DMS79 treated with DMSO at 0.1 percent for 48 hours (cell line): ENCODE measurements at places on chromosomes 7 and 10.

GRCh38 chr7:119802147-119802546, 470.8 kb upstream of the KCND2 start:
- no peak for DNase-seq

- DNase-seq = no peak
These were observed 97.7 kb downstream of the ATE1 start for GRCh38 chr10:121830101-121830500.

DNA sequence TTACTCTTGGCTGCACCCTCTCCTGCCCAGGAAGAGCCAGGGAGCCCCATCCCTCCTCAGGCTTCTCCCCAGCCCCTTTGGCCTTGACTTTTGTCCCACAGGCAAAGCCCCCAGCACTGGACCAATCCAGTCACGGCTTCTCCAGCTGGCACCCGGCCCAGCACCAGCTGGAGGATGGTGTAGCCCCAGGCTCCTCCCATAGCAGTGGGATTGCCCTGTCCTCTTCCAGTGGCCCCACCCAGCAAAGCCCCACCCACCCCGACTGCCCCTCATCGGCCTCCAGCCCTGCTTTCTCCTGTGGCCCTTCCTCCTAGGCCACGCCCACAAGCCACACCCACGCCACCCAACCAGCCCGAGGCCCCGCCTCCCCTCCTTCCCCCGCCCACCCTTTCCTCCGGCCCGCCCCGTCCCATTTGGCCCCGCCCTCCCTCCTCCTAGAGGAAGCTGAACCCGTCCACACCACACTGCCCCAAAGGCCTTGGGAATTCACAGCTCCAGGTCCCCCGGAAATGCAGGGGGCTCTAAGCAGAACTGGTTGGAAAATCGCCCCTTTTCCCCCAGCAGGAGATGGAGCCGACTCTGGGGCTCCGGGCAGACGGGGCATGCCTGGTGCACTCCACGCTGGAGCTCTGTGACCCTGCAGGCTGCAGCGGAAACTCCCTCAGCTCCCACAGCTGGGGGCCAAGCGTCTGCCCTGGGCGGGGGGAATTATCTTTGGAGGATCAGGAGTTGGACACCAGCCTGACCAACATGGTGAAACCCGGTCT, 25.2 kb downstream of the GET4 start:
- no peak for DNase-seq

DNA sequence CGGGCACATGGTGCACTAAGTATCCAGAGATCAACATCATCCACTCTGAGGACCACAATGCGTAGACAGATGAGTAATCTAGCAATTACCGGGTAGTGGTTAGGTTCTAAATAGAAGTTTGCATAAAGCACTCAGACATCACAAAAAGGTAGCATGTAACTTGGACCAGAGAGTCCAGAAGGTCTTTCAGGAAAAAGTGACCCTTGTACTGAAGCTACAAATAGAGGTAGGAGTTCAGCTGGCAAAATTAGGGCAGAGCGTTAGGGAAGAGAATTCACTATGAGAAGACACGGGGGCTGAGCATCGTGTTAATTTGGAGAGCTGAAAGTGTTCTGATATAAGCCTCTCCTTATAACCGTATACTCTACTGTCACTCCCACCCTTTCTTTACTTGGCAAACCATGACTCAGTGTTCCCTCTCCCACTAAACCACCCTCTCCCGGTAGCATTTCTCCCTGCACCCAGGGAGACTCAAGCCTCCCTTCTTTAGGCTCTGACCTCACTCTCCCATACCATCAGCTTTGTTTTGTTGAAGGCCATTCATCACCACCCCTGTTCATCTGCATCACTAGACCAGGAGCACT, 222.2 kb upstream of the FZD1 start:
- DNase-seq = no peak

DNA sequence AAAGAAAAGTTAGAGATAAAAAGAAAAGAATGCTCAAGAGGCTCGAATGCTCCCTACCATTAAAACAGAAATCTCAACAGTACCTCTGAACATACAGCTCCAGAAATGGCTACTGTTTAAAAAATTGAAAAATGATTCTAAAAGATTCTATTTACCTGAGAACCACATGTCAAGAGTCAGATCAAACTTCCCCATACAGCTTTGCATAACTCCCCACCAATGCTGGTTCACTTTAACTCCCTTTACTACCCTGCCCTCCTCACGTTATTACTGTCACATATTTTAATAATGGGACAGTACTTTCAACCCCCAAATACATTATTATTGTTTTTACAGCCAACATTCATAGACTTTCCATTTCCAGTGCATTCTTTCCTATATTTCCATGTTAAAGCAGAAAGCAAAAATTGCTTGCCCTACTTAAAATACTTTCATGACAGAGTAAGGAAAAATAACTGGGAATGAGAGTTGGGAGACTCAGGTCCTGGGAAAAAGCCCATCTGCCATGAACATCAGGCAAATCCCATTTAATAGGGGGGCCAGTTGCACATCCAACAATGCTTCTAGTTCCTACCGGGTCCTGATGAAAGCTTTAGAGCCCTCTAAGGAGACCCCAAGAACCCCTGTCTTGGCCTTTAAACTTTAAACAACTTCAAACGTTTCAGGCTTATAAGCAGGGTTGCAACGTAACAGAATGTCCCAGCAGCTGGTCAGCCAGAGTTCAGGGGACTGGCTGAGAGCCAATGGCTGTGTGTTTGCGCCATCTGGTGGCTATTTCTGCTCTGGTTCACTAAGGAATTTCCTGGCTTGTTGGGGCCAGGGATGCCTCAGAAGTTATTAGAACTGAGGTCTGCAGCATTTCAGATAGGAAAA, 247.4 kb downstream of the ELMO1 start:
- DNase-seq = peak; percentile 11

DNA sequence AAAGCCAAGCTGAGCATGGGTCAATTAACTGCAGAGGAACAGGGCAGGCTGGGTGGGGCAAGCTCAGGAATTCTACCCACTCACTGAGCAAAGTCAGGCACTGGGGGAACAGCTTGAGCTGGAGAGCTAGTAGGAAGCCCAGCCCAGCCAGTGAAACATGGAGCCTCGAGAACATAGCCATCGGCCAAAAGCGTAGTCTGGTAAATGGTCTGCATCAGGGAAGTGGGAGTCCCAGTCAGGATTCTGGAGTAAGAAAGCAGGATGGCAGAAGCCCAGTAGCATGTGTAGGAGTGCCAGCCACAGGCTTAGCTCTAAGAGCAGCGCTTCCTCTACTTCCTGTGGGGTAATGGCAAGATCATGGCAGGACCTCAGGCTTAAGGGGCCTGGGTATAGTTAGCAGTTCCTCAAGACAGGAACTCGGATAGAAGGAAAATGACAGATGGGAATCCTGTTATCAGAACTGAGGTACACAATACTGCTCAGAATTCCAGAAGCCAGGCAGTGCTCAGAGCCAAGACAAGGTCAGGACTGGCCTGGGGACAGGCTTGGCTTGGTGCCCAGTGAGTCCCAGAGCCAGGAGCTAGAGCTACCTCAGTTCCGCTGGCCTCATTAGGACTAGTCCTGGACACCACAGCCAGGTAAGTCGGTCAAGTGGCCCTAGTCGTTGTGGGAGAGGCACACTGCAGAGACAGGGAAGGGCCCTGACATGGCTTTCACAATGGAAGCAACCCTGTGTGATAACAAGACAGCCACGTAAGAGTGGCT, 65.4 kb upstream of the MXI1 start:
- no peak for DNase-seq

GRCh38 chr7:149584530-149584929, 86.9 kb upstream of the ZNF746 start:
- DNase-seq = no peak

DNA sequence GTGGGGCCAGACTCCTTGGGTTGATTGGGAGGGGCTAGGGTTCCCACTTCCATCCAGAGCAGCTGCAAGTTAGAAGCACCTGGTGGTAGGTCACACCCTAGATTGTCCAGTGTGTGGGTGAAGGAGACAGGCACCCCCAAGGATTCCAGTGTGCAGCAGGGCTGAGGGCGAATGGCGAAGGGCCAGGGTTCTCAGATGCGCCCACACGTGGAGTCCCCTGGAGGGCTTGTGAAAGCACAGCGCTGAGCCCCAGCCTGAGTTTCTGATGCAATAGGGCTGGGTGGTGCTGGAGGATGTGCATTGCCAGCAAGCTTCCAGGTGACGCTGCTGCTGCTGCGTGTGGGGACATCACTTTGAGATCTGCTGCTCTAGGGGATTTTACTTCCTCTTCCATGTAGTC, 25.4 kb downstream of the TBATA start:
- no peak for DNase-seq

GRCh38 chr10:20713420-20713819, 183.7 kb downstream of the NEBL start:
- DNase-seq = no peak

DNA sequence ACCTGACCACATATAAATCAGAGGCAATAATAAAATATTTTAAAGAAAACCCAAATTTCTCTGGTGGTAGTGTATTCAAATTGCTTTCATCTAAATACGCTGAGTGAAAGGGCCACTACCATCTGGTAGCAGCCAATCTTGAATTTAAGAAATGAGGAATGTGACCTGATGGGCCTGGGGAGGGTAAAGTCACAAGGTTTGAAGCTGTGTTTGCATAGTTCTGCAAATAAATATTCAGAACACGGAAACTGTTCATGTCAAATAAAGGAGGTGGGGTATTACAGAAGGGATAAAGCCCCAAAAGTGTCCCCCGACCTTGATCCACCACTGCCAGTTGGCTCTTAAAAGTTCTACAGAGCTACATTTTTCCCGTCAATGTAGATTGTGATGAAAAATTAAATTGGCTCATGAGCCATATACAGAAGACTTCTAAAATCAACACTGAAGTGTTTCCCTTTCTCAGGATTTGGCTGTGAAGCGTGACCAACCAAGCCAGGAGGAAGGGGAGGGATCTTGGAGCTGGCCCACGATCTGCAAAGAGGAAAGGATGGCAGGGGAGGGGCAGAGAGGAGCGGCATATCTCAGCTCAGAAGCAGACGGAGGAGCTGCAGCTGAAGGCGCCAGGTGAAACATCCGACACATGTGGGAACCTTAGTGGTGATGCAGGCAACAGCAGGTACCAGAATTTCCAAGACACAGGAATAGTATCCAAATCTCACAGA, 39.6 kb downstream of the MPP7 start:
- DNase-seq = no peak

- no peak for DNase-seq
These were observed 54.0 kb upstream of the LRRC18 start for GRCh38 chr10:48993627-48994026.

DNA sequence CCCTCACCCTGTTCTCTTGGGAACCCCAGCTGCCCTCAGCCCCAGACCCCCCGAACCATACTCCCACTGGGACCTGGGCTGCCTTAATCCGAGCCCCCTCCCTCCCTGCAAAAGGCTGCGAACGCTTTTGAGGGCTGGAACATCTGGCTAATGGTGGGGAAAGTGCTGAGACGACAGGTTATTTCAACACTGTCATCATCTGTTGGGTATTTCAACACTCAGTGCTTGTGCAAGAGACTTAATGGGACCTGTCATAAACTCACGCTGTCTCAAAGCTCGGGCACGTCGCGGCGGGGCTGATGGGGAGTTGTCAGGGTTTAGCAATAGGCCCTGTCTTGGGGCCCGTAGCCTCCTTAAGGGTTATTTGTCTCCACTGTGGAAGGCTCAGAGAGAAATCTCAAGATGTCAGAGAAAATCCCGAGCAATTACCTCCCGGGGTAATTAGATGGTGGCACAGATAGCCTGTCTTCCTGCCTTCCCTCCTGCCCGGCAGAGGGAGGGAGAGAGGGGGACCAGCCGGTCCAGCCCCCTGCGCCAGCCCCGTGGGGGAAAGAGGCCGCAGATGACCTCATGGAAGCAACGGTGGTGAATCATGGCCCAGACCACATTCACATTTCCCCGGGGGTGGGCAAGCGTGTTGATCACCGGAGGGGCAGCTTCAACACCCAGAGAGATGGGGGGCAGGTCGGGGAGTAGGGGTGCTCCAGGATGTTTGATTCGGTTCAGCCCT, 88.7 kb upstream of the MYL10 start:
- DNase-seq = peak; percentile 30

- no peak for DNase-seq
These were observed 84.7 kb downstream of the MMRN2 start for GRCh38 chr10:86872757-86873156.

DNA sequence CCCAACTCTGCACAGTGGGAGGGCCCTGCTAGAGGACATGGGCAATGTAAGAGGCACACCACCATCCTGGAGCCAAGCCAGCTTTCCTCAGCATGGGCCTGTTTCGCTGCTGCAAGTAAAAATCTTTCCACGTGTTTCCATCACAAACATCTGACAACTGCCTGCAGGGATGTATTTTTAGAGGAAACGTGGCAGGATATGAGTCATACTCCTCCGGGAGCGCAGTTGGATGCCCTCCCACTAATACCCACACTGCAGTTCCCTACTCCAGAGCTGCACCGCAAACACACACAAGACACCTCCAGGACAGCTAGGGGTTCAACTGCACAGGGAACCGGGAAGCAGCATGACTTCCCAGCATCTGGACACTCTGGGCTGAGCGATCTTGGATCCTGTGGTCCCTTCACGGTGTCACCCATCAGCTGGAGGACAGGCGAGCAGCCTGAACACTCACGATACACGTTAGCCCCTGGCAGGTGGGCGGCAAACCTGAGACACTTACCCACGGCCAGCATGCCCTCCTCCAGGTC, 26.1 kb downstream of the PLAC9 start:
- DNase-seq = no peak

GRCh38 chr7:20799566-20800366, 13.1 kb upstream of the SP8 start:
- no peak for DNase-seq

DNA sequence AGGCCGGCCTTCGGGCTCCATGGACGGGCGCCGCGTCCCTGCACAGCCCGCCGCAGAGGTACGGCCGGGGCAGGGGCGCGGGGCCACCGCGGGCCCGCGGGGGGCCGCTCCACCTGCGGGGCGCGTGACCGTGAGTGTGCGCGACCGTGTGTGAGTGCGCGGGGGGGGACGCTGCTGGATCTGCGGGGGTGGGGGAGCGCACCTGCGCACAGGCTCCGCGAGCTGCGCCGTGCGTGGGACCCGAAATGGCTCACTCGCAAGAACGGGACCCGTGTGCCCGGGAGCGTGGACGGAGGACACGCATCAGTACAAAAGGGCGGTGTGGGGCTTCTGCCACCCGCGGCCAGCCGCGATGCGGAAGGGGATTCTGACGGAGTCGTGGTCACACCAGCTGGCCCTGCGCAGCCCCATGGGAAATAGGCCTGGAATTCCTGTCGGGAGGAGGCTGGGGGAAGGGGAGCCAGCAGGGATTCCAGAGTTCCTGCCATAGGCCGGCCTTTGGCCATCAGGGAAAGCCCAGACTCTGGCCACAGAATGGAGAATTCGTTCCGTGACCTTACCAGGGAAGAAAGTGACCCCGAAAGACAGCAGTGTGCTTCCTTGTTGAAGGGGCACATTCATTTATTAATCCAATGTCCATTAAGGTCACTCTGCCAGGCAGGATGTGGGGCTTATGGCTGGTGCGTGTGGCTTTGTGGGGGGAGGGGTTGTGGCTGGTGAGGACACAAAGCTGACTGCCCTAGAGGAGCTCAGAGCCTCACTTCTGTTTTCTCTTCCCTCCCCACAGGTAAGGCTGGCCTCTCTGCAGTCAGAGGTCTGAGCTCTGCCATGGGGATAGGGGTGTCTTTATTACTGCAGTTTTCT, 494 bp downstream of the REPIN1 start:
- peak; percentile 46 for DNase-seq

GRCh38 chr10:8130973-8131911, 76.8 kb downstream of the GATA3 start:
- DNase-seq = no peak

- no peak for DNase-seq
These were observed 293.1 kb downstream of the ARHGAP12 start for GRCh38 chr10:31635415-31636065.

- DNase-seq = no peak
These were observed 6.8 kb downstream of the PLAU start for GRCh38 chr10:73917566-73918305.

GRCh38 chr7:120985839-120986238, 2.7 kb upstream of the CPED1 start:
- DNase-seq = no peak
